ENCODE measurements at places on chromosomes 12 and 14. TPM values are rescaled to one million over a fixed set of nuclear protein-coding genes. Genes with fewer than 3 reads are reported as not detected.

DNA sequence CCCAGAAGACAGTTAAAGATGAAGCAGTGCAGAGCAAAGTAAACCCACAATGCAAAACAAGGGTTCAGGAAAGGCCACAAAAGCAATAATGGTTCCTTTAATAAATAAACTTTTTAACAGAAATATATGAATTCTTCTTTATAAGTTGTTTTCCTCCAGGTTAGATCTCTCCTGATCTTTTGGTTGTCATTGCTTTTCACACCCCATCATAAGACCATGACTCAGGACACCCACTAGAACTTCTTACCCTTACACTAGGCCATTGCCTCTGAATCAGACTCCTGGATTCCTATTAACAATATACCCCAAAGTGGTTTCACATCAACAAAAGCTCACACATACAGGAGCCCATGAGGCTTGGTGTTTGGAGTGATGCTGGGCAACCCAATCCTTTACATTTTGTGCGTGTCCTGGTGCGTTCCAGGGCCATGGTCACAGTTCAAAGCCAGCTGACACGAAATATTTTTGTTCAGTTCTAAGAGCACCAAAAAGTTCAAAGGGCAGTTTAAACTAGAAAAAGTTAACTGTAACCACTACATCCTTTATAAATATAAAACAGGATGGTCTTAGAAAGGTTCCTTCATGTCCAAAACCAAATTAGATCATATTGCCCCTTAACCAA is 187.0 kb downstream of the EPS8 start:
- H3K4me3 ChIP-seq: no peak overlapping the region
- H3K27me3 ChIP-seq: no peaks in the 10 kb centered on the region
- peaks cover 5% of the 10 kb centered on the region for H3K4me1 ChIP-seq
- H3K27ac ChIP-seq: no peak overlapping the region
- no peak for DNase-seq

- no peaks in the 10 kb centered on the region for H3K4me1 ChIP-seq
- H3K27ac ChIP-seq: no peak overlapping the region
- no peaks in the 10 kb centered on the region for H3K36me3 ChIP-seq
- no peak for DNase-seq
- H3K27me3 ChIP-seq: no peaks in the 10 kb centered on the region
These were observed 2.3 kb upstream of the CD69 start for GRCh38 chr12:9763025-9763424.

The BCL2L14 gene
- total RNA-seq: 48.6 TPM

GRCh38 chr12:54372113-54372806 is 8.0 kb upstream of the GPR84 start:
- peaks cover 11% of the 10 kb centered on the region for H3K4me1 ChIP-seq
- H3K4me3 ChIP-seq: no peak overlapping the region
- H3K27me3 ChIP-seq: no peaks in the 10 kb centered on the region
- no peaks in the 10 kb centered on the region for H3K36me3 ChIP-seq

DNA sequence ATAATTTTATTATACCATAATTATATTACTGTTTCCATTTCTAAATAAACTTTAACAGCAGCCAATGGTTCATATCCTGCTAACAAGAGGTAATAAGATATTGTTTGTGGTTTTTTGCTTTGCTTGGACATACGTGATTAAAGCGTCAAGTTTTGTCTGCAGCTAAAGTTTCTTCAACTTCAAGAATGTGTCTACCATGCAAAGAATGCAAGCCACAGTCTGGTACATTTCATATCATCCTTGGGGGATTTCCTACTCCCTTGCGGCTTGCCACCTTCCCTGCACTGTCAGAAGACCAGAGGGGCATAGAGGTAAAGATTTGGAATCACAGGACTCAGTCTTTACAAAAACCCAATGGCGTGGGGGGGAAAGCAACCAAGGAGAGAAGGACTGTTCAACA is 125.2 kb downstream of the MED13L start:
- no peak for DNase-seq
- no peak overlapping the region for H3K27ac ChIP-seq
- H3K27me3 ChIP-seq: no peaks in the 10 kb centered on the region
- H3K4me3 ChIP-seq: no peak overlapping the region
- H3K4me1 ChIP-seq: no peaks in the 10 kb centered on the region

DNA sequence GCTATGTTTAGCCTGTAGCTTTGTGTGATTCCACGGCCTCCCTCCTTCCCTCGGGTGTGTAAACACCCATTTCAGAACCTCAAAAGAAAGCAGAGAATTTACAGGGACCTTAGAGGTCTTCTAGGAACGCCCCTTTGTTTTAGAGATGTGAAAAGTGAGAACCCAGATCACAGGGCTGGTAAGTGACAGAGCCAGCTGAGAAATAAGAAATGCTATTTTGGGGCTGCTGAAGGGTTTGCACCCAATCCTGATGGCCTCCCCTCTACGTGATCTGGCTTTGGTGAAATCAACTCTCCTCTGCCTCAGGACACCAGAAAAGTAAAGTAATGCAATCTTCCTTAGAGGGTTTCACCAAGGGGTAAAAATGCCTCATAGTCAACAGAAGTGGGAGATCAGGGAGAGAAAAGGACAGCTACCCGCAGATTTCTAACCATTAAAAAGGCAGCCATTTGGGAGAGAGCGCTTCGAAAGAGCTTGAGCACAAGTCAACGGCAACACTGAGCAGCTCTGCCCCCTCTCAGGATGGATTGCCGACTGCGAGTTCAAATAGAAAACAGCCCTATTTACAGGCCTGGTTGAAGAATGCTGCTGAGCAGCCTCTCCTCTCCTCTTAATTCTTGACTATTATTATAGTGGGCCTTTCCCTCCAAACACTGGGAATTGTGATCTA is 78.5 kb upstream of the RASSF3 start:
- no peaks in the 10 kb centered on the region for H3K4me1 ChIP-seq
- no peaks in the 10 kb centered on the region for H3K27me3 ChIP-seq
- H3K36me3 ChIP-seq: no peaks in the 10 kb centered on the region
- H3K27ac ChIP-seq: no peak overlapping the region

Data from colonic mucosa (tissue), 4 donors.